ENCODE measurements at places on chromosomes 1 and 21. TPM values are rescaled to one million over a fixed set of nuclear protein-coding genes. Genes with fewer than 3 reads are reported as not detected.

- DNase-seq: no peak
Measured at GRCh38 chr1:100034470-100034869, 64.7 kb downstream of the SLC35A3 start.

GRCh38 chr21:40766381-40766780 lies 80.6 kb downstream of the DSCAM start:
- DNase-seq: no peak

Gene MNDA
- total RNA-seq: not detected

GRCh38 chr21:23039846-23040245 lies 2041.6 kb downstream of the NCAM2 start:
- no peak for DNase-seq

Gene MTARC2
- 3.1 TPM for total RNA-seq

Gene STXBP3
- 38.9 TPM for total RNA-seq

- no peak for DNase-seq
Measured at GRCh38 chr21:25898671-25899070, 163.9 kb downstream of the GABPA start.

Gene NCF2
- total RNA-seq: 4.3 TPM

Gene WLS
- 171 TPM for total RNA-seq

DNA sequence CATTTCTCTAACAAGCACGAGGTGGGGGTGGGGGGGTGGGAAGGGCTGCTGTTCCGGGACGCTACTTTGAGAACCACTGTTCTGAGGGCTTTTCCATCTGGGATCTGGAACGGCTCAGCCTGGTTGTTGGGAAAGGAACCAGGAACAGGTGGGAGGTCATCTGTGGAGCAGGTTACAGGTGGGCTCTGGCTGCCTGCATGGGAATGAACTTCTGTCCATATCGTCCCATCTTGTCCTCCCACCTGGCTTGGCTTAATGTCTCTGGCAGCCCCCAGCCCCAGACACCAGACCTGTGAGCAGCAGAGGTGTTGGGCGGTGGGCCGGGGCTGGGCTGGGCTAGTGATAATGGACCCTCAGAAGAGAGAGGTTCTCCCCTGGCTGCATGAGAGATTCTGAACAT lies 69.4 kb upstream of the TARDBP start:
- DNase-seq: no peak

GRCh38 chr1:41537251-41537650 lies 52.8 kb upstream of the EDN2 start:
- no peak for DNase-seq

GRCh38 chr21:25501996-25502665 lies 105.2 kb downstream of the MRPL39 start:
- no peak for DNase-seq

DNA sequence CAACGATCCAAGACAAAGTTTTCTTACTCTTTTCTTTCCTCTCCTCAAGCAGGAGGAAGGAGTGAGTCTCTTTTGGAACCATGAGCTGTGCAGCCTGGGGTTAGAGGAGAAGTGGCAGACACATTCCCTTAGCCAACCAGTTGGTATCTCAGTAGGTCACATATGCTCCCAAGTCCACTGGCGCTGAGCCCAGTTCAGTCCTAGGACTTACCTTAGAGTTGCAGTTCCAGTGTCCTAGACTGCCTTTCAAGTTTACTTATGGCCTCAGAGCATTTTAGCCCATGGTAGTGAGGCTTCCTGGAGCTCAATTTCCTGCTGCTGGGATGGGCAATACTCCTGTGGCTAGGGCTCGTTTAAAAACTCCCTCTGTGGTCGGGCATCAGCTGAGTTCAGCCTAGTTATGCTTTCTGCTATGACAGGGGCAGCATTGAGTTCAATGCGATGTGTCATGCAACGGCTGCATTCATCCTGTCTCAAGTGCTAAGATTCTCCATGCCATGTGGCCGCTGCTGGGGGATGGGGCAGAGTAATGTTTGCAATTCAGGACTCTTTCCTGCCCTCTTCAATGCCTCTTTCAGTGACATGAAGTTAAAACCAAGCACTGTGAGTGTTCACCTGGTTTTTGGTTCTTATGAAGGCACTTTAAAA lies 103.8 kb downstream of the LRRC7 start:
- DNase-seq: peak; percentile 70

DNA sequence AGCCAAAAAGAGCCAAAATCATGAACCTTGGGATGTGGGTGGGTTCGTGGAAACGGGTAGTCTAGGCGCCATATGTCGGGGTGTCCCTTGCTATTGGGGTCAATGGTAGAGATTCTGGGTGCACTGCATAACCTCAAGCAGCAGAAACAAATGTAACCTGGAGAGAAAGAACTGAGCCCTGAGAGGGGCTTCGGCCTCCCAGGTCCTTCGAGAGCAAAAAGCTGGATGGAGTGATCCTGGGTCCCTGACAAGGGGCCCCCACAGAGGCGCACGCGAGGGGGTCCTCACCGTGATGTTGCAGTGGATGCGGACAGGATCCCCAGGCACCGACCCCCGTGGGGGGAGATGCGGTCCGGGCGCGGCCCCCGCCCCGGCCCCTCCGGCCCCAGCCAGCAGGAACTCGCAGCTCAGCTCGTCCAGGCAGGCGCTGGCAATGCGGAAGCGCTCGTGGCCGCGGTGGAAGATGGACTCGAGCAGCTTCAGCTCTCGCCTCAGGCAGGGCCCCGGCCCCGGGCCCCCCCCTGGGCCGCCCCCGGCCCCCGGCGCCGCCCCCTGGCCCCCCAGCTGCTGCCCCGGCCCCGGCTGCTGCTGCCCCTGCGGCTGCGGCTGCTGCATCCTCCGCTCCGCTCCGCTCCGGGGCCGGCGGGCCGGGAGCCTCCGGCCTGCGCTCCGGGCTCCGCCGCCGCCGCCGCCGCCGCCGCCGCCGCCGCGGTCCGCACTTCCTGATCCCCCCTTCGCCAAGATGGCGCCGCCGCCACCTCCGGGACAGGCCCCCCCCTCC lies at the start of gene UBE2Q1:
TSS of gene UBE2Q1 (minus strand) at position 724 of the 781 bp plus-strand sequence. CDS start at position 615, 109 bp downstream.
- no peak for DNase-seq

Gene SPATA45
- 0.65 TPM for total RNA-seq
